ENCODE measurements at places on chromosomes 1 and 21. TPM values are rescaled to one million over a fixed set of nuclear protein-coding genes. Genes with fewer than 3 reads are reported as not detected.

Gene HSPB7
- total RNA-seq, result not detected

Gene TSPAN1
- 1.3 TPM for total RNA-seq

Gene IKBKE
- 13.4 TPM for total RNA-seq

Gene RIMS3
- total RNA-seq, result 0.45 TPM

Gene PANK4
- 31.4 TPM for total RNA-seq

Gene ANKRD45
- 0.45 TPM for total RNA-seq

Gene MYOG
- not detected for total RNA-seq

Gene KRTAP12-2
- total RNA-seq, result not detected

Gene CD48
- not detected for total RNA-seq
